ENCODE measurements at places on chromosomes 3 and 15.

- no peak for DNase-seq
Measured at GRCh38 chr3:12192173-12192572, 33.5 kb upstream of the TIMP4 start.

- DNase-seq = no peak
Measured at GRCh38 chr3:117836296-117836695, 1126.7 kb downstream of the TUSC7 start.

GRCh38 chr3:190000861-190001196, 119.9 kb downstream of the P3H2 start:
- DNase-seq = no peak

DNA sequence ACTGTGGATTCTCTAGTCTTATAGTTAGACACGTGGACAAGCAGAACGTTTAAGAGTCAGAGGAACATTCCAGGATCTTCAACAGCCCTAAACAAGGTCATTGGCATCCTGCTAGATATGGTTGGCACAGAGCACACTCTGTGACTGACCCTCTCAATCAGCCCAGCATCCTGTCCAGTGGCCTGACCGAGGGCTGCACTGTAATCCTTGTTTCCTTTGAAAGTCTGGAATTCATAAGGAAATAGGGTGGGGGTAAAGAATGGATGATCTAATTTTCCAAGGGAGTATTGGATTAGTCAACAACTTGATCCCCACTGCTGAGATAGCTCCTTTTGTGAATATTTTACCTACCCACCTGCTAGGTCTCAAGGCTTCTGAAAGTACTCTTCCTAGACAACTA, 94.5 kb upstream of the DLG1 start:
- no peak for DNase-seq

DNA sequence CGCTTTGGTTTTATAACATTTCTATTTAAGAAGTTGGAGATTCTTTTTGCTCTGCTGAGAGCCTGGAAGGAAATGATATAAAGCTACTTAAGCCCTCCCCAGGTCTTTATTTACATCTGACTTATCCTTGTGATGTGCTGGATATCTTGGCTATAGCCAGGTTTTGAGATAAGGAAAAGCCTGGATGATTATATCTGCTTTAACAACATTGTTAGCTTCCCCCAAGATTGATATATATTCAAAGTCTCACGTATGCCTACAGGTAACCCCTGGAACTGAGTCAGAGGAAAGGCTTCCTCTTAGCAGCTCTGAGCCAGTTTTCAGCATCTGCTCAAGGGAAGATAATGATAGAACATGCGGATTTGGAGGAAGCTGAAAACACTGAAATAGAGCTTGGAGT, 61.5 kb upstream of the CRBN start:
- DNase-seq = no peak

GRCh38 chr3:40336101-40336500, 26.6 kb downstream of the EIF1B start:
- no peak for DNase-seq
